T follicular helper cell (primary cell): ENCODE measurements at places on chromosomes 16 and 17.

- no peak for DNase-seq
Observed at GRCh38 chr16:4641895-4642294, 17.3 kb downstream of the MGRN1 start.

DNA sequence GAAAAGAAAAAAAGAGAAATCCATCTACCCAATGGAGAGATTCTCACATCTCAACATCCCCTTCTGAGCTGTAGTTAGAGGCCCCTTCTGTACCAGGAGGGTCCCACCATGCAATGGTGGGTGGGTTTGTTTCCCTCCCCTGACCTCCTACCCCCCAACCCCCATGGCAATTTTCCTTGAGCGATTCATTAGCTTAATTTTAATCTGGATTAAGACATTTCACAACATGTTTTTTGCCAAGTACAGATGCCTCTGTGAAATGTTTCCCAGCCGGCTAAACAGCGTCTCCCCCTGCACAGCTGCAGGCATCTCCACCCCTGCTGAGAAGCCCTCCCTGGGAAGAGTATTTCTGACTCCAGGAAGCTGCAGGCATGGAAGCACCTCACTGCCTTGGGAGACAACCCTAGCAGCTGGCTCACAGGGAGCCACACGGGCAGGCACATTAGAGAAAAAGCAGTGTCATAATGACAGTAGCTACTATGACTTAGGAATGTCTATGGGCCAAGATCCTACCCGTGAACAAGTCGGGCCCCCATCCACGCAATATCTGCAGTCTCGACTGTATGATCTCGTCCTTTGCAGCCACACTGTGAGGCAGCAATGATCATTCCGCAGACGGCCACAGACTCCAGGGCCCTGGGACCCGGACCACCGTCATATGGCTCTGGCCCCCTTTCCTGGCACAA lies 117.3 kb downstream of the ADCY9 start:
- DNase-seq, result no peak

GRCh38 chr17:78999056-78999768 lies 10.4 kb downstream of the CANT1 start:
- DNase-seq, result no peak

GRCh38 chr16:89261691-89262563 lies 44.4 kb downstream of the ZNF778 start:
- no peak for DNase-seq

GRCh38 chr16:78689028-78689427 lies 589.6 kb downstream of the WWOX start:
- DNase-seq, result no peak

DNA sequence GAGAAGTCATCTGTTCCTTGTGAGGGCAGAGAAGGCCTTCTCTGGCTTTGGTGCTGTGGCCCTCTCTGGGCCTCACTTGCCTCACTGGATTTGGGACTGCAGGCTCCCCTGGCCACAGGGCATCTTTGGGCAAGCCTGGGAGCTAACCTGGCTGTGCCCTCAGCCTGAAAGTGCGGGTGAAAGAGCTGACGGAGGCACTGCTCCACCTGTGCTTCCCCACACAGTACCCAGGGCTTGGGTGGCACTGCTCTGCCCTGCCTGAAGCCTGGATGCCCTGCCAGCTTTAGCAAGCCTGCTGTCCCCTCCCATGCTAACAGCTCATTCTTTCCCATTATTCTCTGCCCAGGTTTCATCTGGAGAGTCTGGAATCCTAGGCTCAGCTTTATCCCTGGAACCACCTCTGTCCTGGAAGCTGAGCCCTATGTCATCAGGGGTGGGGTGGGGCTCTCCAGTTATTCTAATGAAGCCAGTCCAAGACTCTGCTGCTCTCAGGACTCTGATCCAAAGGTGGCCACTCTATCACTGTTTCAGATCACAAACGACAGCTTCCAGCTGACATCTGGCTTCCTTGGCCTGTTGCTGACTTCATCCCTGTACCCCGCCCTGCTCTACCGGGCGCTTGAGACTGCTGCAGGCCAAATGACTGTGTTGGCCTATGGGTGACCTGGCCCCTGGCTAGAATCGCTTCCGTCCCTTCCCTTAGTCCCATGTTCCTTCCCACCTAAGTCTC lies 29.3 kb downstream of the HIC1 start:
- no peak for DNase-seq
